ENCODE measurements at places on chromosomes 6 and 20.
A peak's percentile ranks its signal among the peaks of the same experiment; 100 is the strongest.

DNA sequence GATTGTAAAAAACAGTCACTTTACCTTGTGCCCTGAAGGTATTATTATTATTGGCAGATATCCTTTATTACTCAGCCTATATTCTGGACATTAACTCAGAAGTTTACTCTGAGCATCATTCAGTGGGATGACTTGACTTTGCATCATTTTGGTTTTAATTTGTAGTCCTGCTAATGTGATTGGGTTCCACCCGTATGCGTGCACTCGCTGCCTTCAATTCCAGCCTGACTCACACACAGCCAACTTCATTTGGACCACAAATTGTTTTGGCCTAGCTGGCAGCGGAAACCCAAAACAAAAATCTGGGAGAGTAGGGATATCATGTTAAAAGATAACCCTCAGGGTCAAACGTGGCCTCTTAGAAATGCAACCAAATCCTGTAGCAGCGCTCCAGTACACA lies 704.4 kb upstream of the SLC35B3 start:
- DNase-seq, result peak; percentile 90

GRCh38 chr20:64158346-64159285 lies 5.6 kb upstream of the MYT1 start:
- DNase-seq, result no peak

GRCh38 chr20:38875175-38875993 lies 50.8 kb upstream of the FAM83D start:
- DNase-seq, result no peak

GRCh38 chr20:8320306-8320705 lies 188.2 kb downstream of the PLCB1 start:
- no peak for DNase-seq

DNA sequence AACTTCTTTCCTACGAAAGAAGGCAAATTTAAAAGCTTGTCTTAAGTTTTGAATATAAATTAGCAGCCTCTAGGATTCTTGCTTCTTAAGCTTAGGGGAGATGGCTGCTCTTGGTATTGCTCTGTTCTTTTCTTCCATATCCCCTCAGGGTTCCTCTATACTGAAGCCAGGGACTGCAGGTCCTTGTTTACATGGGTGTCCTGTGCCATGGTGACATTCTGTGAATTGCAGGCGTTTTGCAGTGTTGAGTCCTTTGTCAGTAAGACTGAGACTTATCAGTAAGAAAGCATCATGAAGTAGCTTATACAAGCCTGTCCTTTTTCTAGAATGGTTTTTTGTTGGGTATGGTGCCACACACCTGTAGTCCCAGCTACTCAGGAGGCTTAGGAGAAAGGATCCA lies 147.8 kb downstream of the ARID1B start:
- no peak for DNase-seq

DNA sequence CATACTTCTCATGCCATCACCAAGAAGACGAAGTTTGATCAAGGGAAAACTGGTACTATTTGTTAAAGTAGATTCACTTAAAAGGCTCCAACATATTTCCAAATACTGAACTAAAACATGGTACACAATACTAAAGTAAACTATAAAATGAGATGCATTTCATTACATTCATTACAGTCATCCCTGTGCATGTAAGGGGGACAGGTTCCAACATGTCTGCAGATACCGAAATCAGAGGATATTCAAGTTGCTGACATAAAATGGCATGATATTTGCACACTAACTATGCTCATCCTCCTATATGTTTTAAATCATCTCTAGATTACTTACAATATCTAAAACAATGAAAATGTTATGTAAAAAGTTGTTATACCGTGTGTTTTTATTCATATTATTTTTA lies 893.9 kb upstream of the MANEA start:
- DNase-seq, result no peak

DNA sequence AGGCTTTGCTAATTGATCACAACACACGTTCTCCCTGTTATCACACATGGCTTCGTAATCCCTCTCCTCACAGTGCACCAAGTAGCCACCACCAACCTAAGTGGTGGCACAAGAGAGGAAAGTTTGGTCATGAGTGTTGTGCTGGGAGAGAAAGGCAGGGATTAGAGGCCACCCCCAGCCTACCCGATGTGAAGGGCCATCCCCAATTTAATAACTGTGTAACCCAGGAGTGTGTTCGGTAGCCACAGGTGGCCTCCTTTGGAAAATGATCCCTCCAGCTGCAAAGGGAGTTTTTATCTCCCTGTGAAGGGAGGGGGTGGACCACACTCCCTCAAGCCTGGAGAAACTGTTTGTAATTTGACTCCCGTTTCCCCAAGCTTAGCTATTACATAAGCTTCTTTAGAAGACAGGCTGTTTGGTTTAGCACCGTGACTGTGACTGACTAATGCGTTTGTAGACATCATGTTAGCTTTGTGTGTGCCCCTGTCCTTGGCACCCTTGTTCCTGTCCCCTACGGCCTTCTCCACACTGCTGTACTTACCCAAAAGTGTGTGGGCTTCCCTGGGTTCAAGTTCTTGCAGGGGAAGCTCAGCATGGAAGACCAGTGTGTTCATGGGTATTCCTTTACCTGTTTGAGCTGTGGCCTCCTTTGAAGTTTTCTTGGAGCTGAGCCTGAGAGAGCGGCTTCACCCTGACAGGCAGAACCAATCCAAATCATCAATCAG lies 20.6 kb downstream of the PPP1R16B start:
- DNase-seq, result peak; percentile 46

GRCh38 chr20:25269057-25269832 lies 21.4 kb downstream of the PYGB start:
- no peak for DNase-seq

DNA sequence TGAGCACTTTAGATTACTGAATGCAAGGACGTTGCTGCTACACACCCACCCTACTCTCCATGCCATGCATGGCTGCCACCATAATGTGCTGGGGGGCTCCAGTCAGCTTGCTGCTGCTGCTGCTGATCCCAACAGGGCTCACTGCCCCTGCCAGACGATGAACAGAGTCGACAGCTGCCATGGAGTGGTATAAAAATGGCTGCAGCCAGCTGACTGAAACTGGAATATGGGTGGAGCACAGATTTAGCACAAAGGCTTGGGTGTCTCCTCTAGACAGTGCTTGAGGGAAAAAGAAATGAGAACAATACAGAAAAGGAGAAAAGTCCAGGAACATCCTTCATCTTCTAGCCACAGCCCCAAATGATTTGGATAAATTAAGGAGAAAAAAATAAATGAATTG lies 150.7 kb downstream of the PDSS2 start:
- DNase-seq, result no peak

DNA sequence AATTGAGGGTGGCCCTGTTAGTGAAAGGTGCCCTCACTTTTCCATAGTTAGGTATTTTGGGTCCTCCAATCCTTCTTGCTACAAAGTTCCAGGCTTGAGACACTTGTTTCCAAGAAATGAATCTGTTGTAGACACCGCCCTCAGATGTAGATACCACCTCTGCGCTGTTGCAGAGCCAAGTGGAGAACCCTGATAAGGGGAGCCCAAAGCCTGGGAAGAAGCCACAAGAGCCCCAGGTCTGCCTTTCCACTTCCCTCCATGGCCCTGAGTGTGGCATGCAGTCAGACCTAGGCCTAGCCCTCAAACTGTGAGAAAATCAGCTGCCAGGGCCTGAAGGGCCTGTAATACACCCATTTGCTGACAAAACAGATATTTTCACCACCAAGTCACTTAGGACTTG lies 37.1 kb downstream of the DTD1 start:
- DNase-seq, result no peak

DNA sequence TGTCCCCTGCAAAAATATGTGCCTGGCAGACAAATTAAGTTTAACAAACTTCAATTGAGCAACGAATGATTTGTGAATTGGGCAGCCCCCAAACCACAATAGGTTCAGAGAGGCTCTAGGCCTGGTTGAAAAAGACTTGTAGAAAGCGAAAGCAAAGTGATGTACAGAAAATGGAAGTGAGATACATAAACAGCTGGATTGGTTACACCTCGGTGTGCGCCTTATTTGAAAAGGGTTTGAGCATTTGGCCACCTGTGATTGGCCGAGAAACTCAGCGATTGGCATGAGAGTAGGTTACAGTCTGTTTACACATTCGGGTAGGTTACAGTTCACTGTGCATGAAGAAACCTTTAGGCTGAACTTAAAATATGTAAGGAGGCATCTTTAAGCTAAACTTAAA lies 136.9 kb downstream of the CD83 start:
- no peak for DNase-seq

DNA sequence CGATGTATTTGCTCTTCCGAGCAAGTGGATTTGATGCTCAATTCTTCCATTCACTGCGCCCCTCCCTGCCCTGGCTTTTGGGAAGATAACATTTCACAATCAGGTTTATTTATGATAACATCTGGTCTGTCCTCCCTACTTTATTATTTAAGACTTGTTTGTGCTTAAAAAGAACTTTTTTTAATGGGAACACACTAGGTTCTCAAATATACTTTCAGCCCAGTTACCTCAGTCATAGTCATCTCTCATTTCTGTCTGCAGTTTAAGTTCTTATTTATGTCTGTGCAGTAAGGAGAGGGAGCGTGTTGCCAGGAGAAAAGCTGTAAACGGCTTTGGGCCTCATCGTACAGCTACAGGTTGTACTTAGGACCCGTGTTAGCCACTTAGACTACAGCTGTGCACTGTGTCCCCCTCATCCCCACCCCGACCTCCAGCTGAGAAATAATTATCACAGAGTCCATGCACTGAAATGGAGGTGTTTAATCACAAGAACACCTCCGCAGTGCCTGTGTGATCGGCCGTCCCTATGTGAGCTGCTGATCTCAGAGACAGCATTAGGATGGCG lies 99.3 kb downstream of the RPP40 start:
- DNase-seq, result no peak

All from GM23248 (cell line).